ENCODE measurements at places on chromosomes 1 and 21.

DNA sequence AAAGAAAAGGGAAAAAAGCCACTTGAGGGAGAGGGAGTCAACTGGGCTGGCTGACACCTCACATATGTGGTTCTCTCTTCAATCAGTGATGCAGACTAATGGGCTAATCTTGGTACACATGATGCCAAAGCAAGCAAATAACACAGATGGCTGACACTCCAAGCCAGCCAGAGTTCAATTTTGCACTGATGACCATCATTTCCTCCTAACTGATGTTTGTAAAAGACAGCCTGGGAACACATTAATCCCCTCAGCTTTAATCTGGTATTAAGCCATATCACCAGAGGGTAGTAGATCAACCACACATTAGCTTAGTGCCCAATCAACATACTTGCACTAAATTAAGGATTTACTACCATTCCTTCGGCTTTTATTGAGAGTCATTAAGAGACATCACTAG lies 2.8 kb downstream of the VPS72 start:
- DNase-seq = no peak

GRCh38 chr1:246930830-246931548 lies 759 bp downstream of the AHCTF1 start:
- peak; percentile 54 for DNase-seq

- no peak for DNase-seq
Observed at GRCh38 chr1:23624440-23624839, 65.1 kb upstream of the ID3 start.

- DNase-seq = no peak
Observed at GRCh38 chr1:41533016-41533730, 48.7 kb upstream of the EDN2 start.

- no peak for DNase-seq
Observed at GRCh38 chr1:12511128-12511484, 106.9 kb downstream of the DHRS3 start.

- peak; percentile 86 for DNase-seq
Observed at GRCh38 chr1:161227196-161227871, 1.5 kb downstream of the TOMM40L start.

DNA sequence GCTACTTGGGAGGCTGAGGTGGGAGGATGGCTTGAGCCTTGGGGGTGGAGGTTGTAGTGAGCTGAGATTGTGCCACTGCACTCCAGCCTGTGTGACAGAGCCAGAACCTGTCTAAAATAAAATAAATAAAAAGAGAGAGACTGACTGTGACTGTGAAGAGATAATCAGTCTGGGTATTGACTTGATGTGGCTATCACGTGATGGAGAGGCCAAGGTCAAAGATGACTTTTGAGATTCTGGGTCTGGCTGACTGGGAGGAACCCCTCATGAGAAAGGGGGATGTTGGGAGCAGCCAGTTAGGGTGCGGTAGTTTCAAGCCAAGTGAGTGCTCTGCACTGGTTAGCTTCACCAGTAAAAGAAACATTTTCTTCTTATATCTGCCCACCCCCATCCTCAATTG lies 66.8 kb downstream of the CDC14A start:
- DNase-seq = no peak

DNA sequence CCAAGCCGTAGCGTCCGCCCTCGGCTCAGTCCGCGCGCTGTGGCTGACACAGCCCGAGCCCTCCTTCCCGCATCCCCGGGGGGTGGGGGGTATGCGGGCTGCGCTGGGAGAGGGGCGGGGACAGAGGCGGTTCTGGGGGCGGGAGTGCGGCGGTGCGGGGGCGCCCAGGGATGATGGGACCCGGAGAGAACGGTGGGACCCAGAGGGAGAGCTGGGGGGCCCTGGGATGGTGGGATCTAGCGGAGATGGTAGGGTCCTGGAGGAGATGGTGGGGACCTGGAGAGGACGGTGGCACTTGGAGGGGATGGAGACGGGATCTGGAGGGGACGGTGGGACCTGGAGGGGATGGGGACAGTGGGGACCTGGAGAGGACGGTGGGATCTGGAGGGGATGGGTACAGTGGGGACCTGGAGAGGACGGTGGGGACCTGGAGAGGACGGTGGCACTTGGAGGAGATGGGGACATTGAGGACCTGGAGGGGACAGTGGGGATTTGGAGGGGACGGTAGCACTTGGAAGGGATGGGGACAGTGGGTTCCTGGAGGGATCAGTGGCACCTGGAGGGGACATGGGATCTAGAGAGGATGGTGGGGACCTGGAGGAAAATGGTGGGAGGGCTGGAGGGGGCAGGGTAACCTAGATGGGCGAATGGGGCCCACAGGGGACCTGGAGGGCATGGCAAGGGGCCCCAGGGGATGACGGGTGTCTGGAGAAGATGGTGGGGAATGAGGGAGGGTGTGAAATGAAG lies 477 bp downstream of the SNAP47 start:
- no peak for DNase-seq

- DNase-seq = no peak
Observed at GRCh38 chr1:228315484-228315944, 91.1 kb downstream of the TRIM11 start.

DNA sequence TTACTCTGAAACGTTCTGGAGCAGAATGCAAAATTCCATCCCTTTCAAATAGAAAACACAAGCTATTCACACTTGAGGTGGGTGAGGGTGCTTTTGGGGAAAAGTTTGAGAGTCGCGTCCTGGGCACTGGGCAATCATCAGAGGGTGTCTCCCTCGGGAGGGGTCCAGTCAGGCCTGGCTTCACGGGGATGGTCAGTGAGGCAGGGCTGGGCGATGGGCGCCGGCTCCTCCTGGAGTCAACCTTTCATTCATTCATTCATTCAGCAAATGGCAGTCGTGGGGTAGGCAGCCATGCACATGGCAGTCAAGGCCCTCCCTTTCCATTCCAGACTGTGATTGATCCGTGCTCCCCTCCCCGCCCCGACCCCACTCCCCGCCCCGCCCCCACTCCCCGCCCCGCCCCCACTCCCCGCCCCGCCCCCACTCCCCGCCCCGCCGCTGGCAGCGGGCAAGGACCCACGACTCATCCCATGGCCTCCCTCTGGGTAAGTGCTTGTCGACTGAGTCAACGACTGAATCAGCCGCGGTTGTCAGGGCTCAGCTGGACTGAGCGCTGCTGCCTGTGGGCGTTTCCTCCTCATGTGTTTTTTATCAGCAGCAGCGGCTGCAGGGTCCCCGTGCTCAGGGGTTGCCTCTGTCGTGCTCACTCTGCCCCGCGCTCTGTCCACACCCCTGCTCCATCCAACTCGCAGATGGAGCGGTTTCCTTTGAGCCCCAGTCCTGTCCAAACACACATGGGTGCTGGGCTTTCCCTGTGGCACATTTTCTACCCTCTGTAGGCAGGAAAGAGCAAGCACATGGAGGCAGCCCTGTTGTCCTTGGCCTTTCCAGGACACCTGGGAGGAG lies 12.5 kb upstream of the SPSB1 start:
- no peak for DNase-seq

DNA sequence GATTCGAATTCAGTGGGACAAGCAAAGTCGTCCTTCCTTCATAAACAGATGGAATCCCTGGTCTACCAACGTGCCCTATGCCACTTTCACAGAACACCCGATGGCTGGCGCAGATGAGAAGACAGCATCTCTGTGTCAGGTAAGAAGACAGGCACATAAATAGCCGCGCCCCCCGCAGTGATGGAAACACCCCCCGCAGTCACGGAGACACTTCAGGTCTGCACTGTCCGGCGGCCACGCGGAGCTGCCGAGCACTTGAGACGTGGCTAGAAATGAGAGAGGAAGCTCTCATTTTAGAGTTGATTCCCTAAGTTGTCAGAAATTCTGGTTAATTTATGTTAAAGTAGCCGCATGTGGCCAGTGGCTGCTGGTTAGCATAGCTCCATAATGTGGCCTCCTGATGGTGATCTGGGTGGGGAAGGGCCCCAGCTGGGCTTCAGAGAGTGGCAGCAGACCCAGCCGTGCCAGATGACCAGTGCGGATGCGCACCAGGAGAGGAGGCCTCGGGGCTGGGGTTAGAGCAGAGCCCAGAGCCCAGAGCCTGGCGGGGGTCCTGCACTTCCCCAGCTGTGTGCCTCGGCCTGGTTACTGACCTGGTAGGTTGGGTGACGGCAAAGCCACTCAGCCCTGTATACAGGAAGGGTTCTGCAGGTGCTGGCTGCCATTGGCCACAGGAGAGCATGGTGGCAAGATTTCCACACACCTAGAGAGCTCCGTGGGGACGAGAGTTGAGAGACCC lies 2.9 kb downstream of the TPRG1L start:
- DNase-seq = no peak

- peak; percentile 87 for DNase-seq
Observed at GRCh38 chr1:109282952-109283747, at the start of gene PSRC1. TSS of gene PSRC1 (minus strand) at chr1:109283145.

DNA sequence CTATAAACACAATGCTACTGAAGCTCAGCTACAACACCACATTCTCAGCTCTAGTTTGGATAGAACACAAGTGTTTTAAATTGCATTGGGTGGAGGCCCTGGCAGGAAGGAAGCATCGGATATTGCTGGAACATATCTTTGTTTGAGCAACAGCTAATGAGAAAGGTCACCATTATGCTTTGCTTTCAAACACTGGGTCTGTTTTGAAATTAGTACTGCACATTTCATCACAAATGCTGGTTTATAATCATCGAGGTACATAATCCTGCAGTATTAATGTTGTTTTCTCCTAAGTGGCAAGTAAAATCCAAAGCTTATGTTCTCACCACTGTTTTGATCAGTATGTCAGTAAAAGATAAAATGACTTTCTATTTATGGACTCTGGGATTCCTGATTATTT lies 61.5 kb upstream of the ARHGAP29 start:
- no peak for DNase-seq

GRCh38 chr1:94883691-94884090 lies 43.2 kb downstream of the CNN3 start:
- DNase-seq = no peak

GRCh38 chr1:204647114-204647804 lies 38.3 kb downstream of the LRRN2 start:
- no peak for DNase-seq

DNA sequence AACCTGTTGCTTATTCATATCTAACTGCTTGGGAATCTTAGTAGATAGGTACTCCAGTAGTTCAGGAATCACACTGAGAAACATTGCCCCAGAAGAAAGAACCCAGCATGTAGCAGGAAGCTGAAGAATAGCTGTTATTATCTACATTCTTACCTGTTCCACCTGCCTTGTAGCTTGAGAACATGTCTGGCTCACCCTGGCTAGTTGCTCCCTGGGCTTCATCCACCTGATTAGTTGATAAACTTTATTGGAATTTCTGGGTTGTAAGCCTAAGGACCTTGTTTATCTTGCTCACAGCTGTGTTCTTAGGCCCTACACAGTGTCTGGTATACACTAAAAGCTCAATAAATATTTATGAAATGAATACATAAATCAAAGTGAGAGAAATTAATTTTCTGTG lies 106.3 kb upstream of the DMRTA2 start:
- no peak for DNase-seq

DNA sequence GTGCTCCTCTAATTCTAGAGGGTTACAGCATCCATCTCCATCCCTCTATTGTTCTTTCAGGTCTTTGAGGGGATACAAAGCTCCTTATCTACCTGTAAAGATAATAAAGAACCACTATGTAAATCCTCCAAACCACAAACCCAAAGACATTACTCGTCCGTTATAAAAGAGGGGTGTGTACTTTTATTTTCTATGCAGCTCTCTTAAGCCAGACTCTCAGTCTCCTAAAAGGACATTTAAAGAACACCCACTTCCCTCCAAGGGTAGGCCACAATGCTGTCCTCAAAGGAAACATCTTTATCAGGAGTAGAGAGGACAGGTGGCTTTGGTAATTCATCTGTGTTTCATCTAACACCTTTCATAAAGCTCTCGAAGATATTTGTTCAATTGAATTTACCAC lies 67.9 kb upstream of the DYNLT5 start:
- no peak for DNase-seq

GRCh38 chr1:111372336-111372965 lies 55.1 kb downstream of the OVGP1 start:
- DNase-seq = no peak

GRCh38 chr1:5991381-5992025 lies 722 bp downstream of the NPHP4 start:
- peak; percentile 44 for DNase-seq

DNA sequence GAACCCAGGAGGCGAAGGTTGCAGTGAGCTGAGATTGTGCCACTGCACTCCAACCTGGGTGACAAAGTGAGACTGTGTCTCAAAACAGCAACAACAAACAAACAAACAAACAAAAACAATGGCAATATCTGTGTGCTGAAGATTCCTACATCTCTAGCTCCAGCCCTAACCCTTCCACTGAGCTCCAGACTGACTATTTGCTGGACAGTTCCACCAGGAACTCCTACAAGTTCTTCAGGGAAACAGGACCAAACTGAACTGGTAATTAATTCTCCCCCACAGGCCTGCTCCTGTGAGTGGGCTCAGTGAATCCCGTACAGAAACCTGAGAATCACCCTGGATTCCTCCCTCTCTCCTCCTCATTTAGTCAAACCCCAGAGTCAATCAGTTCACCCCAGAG lies 1.5 kb downstream of the SERPINC1 start:
- no peak for DNase-seq

- no peak for DNase-seq
Observed at GRCh38 chr1:55039342-55040082, at the start of gene PCSK9. TSS of gene PCSK9 (plus strand) at chr1:55039548. CDS start at chr1:55039838, 290 bp downstream.

DNA sequence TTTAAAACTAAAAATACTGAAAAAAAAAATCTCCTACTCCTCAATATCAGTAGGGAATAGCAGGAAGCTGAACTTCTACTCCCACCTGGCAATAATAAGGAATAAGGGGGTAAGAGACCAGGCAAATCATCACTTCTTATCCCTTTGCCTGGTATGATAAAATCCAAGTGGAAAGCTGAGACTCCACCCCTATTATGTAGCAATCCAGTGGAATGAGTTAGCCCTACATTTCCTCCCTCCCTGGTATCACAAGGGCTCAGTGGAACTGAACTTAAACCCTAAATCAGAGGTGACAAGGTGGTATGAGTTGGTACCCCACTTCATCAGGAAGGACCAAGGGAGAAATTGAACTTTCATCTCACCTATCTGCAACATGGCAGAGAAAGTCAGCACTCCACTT lies 25.7 kb downstream of the TRIM33 start:
- DNase-seq = no peak

DNA sequence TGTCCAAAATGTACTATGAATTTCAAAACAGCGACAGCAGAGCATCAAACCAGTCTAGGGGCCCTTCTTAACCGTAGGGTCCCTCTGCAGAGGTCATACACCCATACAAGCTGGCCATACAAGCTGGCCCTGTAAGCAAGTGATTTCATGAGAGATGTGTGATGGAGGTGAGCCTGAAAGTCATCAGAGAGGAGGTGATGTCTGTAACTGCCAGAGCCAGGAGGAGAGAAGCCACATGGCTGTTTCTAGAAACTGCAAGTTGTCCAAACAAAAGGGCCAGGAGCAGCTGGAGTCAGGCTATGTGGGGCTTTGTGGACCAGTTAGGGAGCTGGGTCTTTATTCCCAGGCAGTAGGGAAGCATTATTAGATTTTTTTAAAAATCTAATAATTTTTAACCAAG lies 14.8 kb upstream of the SERINC2 start:
- no peak for DNase-seq

- DNase-seq = no peak
Observed at GRCh38 chr1:39668111-39668510, 3.8 kb downstream of the NT5C1A start.

DNA sequence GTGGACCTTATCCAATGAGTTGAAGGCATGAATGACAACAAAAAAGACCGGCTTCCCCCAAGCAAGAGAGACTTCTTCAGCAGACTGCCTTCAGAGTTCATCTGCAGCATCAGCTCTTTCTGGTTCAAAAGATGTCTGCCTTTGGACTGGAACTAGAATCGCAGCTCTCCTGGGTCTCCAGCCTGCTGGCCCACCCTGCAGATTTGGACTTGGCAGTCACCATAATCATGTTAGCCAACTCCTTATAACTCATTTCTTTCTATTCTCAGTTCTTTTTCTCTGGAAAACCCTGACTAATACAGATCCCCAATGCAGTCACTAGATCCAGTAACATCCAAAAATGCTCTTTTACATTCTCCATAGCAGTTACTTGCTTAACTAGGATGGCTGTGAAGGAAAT lies 89.2 kb upstream of the MARK1 start:
- DNase-seq = no peak
